ENCODE measurements at places on chromosomes 13 and 19.

- no peak for DNase-seq
Observed at GRCh38 chr19:56314018-56314380, 640 bp downstream of the ZSCAN5A start.

DNA sequence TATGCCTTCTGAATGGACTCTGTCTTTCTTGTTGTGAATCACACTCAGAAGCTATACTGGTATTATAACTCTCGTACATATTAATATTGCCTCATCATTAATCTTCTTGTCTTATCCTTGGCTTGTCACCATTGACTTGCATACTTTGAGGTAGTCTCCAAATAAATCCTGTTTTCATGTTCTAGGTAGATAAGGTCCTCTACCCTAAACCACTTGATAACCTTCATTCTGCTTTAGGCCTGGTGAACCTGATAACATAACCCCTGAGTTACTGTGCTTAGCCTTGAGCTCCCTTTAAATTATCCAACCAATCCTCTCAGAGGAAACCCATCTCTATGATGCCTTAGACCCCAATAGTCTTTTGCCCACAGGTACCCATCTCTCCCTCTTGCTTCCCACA, 1162.3 kb downstream of the SLITRK1 start:
- DNase-seq: no peak

DNA sequence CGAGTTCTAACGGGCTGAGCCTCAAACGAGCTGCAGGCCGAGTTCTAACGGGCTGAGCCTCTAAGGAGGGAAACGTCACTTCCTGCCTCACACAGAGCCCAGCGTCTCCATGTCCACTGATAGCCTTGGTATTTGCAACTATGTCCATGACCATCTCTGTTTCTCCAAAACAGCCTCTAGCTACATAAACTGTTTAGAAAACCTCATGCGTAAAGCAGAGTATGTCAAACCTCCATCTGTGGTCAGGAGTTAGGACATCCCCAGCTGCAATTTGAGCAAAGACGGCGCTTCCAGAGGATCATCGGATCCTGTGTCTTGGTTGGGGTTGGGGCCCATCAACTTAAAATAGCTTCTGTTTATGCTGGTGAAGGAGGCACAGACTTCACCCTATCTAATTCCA, 20.8 kb downstream of the RASA3 start:
- no peak for DNase-seq

DNA sequence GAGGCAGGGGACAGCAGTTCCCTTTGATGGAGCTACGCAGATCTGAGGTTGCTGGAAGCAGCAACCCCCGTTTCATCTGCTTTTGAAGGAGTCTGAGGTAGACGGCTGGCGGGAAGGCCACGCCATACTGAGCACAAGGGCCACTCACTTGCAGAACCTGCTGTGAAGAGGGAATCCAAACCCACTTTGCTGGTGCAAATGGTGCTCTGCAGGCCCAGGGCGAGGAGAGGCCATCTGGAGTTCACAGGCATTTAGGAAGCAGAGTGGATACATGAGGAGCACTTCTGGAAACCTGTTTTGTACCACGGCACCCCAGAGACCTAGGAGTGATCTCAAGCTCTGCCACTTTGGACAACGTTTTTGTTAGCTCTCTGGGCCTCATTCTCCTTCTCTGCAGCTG, 227.8 kb downstream of the UQCRFS1 start:
- DNase-seq: no peak

All from activated CD8-positive, alpha-beta memory T cell treated with anti-CD3 and anti-CD28 coated beads for 1 hour (primary cell).